Left colon (tissue), 2 donors: ENCODE measurements at places on chromosomes 7 and 10.

DNA sequence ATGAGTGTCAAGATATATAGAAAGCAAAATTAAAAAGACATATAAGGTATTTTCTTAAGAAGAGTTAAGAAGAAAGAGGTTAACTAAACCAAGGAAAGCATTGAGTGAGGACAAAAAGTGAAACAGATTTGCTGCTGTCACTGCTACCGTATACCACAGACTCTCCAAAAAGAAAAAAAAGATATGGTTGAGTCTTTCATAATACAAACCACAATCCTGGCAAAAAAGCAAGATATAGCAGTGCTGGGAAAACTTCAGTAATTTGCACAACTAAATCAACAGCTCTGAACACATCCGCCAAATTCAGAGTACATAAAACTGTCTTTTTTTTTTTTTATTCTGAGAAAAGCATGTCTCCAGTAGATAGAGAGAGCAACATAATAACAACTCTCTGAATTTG lies 114.7 kb downstream of the ETV1 start:
- DNase-seq, result no peak

DNA sequence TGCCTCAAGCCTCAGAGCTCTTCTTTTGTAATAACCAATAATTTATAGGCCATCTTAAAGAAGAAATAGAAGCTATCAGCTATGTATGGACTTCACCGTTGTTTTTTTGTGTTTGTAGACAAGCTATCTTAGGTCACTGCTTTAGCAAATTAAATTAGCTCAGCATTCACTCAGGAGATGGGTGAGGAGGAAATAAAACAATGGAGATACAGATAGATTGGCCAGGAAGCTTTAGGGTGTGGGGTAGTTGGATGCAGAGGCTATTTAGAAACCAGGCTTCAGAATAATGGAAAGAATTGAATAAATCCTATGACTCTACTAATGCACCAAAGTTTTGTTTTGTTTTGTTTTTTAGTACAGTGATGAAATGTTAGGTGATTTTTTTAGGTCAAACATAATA lies 66.1 kb downstream of the MDFIC start:
- DNase-seq, result no peak

- no peak for DNase-seq
Measured at GRCh38 chr10:128116851-128117615, 9.2 kb downstream of the MKI67 start.

DNA sequence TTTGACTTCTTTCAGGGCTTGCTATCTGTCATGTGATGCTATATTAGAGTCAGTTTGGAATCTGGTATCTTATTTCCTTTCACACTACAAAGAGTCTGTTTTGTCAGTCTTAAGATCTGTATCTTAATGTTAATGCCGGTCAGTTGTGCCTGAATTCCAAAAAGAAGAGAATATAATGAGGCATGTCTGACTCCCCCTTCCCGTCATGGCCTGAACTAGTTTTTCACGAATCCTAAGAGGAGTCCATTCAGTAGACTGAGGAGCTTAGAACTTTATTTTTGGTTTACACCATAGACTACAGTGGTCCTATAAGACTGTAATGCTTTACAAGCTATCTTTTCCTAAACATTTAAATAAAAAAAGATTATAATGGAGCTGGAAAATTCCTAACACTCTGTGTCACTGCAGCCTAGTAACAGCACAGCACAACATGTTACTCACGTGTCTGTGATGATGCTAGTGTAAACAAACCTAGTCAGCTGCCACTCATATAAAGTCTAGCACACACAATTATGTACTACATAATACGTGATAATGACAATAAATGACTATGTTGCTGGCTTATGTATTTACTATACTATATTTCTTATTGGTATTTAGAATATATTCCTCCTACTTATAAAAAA lies 50.6 kb downstream of the VPS41 start:
- no peak for DNase-seq

DNA sequence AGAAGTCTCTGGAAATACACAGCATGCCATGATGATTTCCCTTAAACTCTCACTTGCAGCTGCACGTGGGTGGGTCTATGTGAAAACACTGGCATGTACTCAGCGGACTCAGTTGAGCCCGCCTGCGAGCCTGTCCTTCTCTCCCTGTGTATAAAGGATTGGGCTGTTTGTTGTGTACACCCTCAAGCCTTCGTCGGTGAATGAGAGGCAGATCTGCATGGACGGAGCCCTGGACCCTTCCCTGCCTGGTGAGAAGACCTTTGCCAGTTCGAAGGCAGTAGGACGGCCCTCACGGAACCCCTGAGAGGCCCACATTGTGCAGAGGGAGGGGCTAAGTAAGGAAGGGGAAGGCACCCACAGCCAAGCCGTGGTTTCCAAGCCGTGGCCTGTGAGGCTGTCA lies 121.2 kb downstream of the WDFY4 start:
- DNase-seq, result no peak

DNA sequence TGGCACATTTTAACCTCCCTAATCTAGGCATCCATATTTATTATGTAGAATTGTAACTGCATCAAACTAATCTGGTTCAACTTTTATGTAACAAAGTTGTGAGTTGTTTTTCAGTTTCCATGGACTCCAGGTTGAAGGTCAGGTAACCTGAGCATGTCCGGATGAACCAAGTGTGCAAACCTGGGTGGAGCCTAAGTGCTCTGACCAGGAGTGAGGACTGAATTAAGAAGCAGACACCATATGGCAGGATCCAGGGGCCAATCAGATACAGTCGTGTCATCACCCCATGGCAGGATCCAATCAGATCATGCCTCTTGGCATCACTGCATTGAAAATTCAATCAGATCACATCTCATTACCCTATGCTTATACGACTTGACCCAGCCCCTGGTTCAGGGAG lies 41.2 kb upstream of the PHYHIPL start:
- DNase-seq, result no peak

GRCh38 chr7:28979776-28980175 lies 21.6 kb upstream of the TRIL start:
- DNase-seq, result no peak

DNA sequence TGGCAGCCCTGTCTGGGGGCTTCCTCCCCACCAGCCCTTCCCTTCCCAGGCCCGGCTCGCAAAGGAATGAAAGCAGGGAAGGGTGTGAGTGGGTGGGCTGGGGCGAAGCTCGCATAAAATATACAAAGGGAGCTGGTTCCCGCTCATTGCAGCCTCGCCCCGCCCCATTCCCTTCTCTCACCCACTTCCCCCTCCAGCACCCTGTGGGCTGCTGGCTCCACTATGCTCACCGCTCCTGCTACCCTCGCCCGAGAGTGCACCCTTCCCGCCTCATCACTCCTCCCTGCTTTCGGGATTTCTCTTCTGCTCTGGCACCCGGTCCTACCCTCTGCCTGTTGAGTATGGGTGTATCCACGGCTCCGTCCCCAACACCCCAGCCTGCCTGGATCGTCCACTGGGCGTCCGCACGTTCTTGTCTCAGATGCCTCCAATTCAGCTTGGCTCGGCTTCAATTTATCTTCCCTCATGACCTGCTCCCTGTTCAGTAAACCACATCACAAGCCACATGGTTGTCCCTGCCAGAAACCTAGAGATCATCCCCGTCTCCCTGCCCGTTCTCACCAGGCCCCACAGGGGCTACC lies 14.4 kb upstream of the TTYH3 start:
- DNase-seq, result no peak

DNA sequence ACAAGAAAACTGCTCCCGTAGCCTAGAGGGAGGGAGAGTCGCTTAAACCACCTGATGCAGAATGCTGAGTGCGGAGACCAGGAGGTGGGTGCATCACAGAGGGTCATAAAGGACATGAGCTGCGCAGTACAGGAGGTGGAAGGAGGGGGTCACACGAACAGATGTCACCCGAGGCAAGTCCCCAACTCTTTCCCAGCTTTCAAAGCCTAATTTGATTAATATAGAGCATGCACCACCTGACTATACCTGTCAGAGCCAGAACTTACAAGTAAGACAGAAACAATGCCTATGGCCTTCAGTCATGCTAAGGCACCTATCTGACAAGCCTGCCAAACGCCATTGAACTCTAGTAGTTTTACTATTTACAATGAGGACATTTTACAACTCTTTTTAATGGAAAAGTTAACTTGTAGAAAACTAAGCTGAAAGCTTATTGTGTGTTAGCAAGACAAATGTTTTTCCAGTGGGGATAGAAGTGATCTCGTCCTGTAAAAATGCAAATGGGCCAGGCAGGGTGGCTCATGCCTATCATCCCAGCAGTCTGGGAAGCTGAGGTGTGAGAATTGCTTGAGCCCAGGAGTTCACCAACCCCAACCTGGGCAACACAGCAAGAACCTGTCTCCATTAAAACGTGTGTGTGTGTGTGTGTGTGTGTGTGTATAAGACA lies 1.1 kb upstream of the VOPP1 start:
- no peak for DNase-seq

DNA sequence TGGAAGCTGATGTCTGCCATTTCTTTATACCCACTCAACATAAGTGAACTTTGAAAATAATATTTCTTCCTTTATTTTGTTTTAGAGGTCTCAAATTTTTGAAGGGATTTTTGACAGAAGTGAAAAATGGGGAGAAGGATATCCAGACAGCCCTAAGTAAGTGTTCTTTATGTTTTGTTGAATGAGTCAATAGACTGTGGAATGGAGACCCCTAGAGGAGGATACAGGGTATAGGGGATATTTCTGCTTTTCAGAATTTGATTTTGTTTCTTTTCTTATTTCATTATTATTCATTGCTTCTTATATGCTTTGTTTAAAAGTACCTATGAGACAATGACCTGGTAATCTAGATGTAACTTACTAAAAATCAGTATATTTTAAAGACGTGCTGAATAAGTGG lies 34.4 kb downstream of the PLEKHA8 start:
- no peak for DNase-seq

GRCh38 chr10:117272195-117273076 lies 31.5 kb downstream of the SLC18A2 start:
- DNase-seq, result no peak

DNA sequence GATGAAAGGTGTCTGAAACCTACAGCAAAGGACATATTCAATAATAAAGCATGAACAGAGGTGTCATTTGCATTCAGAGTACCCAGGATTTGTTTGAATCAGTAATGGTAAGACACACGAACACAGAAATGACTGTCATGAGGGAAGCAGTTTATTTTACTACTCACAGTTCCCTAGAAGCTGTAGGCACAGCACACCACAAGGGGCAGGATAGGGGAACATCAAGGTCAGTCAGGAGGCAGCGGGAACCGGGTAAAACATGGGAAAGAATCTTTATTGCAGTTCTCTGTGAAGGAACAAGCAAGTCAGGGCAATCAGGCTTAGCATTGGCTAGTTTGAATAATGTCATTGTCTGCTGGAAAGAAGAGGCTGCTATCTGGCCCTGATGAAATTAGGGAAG lies 70.2 kb upstream of the PDSS1 start:
- DNase-seq, result no peak

GRCh38 chr10:69744971-69745370 lies 56.7 kb upstream of the COL13A1 start:
- no peak for DNase-seq

DNA sequence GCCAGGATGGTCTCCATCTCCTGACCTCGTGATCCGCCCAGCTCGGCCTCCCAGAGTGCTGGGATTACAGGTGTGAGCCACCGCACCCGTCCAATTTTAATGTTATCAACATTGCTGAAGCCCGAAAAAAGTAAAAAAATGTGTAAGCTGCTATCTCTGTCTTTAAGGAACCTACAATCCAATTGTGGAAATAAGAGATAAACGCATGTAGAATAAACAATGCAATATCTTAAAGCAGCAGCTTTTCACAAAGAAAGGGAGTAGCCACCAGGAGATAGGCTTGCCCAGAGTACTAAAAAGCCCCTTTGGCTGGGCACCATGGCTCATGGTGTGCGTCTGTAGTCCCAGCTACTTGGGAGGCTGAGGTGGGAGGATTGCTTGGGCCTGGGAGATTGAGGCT lies 282.9 kb upstream of the LYZL1 start:
- no peak for DNase-seq

DNA sequence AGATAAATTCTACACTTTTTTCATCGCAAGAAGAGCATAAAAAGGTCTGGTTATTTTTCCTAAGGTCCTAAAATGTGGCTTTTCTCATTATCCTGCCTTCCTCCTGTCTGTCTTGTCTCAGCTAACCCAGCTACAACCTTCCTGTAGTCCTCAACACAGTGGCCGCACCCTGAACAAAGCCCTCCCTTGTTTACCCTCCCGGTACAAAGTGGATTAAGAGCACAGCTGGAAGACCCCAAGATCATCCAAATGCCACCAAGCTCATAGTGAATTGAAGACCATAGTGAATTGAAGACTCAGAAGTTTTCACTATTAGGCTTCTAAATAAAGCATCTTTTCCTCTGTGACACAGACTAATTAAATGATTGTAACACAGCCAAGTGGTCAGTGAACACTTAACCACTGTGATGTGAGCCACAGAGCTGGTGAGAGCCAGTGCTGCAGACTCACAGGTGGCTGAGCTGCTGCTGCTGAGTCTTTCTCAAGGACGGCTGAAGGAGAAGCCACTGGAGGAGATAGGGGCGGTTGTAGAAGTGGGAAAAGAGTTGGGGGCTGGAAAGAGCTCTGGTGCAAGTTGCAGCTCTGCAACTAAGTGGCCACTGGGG lies 123.6 kb downstream of the ATXN7L1 start:
- no peak for DNase-seq

GRCh38 chr7:30598121-30598876 lies 3.6 kb downstream of the GARS1 start:
- DNase-seq, result no peak

- DNase-seq, result no peak
Measured at GRCh38 chr10:13485623-13486022, 43.2 kb downstream of the BEND7 start.

- DNase-seq, result no peak
Measured at GRCh38 chr7:29895559-29895958, 89.3 kb downstream of the WIPF3 start.

- no peak for DNase-seq
Measured at GRCh38 chr7:28348636-28349035, 63.7 kb upstream of the CREB5 start.

DNA sequence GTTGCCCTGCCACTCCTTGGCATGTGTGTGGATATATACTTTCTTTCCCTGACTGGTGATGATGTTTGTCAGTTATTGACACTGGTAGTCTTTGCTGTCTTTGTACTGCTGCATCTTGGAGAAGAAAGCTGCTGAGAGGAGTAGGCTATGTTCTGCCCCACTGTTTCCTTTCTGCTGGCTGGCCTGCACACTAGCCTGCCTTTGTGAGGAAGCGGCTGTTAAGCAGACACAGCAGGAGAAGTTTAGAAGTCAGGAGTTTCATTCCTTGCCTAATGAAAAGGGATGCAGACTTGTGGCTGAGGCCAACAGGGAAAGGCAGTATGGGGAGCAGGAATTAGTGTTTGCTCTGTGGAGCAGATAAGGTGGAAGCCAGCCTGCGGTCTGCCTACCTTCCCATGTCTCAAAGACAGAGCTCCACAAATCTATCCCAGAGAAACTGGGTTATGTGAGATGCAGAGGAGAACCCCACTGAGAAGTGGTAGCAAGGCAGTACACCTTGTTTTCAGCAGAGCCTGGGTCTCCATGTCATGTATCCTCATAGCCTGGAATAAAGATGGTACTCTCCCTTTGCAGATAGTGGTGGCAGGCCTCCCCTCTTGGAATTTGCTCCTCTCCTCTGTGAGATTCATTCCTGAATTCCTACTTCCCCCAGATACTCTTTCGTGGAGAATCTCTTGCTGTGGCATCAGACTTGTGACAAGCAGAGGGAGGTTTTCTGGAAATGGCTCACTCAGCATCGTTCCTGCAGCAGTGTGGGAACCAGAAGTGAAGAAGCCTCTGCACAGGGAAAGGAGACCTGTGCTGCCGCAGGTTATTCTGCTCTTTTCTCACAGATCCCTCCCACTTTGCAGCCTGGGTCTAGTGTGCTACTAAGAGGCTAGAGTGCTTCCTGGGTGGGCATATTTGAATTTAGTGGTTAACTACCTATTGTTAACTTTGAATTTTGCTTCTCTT lies 130.2 kb downstream of the LRRC4 start:
- DNase-seq, result no peak

- no peak for DNase-seq
Measured at GRCh38 chr7:11584406-11585031, 247.5 kb downstream of the THSD7A start.
